Right kidney (tissue), 9 donors: ENCODE measurements at places on chromosomes 3 and 15.

- no peak for DNase-seq
These were observed 52.9 kb upstream of the RNU6-1 start for GRCh38 chr15:67892559-67893377.

DNA sequence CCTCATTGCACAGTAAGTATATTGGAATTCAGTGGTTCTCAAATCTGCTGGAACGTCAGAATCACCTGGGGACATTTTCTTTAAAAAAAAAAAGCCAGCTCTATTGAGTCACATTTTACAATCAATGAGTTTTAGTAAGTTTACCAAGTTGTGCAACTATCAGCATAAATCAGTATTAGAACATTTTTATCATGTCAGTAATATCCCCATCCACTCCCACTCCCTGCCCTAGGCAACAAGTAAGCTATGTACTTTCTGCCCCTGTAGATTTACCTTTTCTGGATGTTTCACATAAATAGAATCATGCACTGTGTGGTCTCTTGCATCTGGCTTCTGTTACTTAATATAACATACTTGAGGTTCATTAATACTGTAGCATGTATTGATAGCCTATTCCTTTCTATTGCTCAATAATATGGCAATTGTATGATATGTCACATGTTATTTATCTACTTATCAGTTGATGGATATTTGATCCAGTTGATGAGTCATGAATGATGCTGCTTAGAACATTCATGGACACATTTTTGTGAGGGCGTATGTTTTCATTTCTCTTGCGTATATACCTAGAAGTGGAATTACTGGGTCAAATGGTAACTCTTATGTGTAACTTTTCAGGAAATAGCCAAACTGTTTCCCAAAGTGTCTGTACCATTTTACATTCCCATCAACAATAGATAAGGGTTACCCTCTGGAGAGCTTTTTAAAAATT is 180.5 kb downstream of the THSD4 start:
- DNase-seq, result no peak

DNA sequence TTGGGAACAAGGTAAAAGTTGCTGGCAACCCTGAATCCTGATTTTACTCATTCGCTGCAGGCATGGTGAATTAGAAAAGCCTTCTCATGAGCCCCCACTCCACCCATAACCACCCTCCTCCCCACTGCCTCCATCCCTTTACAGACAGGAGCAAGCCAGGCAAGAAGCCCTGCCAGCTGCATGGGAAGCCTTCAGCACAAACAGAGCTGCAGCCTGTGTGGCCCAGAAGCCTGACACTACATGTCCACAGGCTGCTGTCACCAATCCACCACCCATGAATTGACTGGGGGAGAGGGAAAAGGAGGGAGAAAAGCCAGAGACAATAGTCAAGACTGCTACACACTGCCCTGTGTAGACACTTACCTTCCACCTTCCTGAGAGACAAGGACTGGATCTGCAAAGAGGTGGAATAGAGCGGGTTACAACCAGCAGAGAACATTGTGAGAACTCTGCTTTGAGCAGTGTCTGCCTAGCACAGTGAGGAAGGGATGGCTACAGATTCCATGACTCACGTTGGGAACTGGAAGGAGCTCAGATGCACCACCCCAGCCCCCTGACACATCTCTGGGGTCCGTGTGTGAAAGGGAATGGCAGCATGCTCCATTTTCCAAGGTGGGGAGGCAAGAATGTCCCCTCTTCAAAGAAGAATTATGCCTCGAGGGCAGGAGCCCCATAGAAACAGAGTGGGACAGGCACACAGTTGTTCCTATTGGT is 33.9 kb downstream of the DZIP1L start:
- DNase-seq, result no peak

DNA sequence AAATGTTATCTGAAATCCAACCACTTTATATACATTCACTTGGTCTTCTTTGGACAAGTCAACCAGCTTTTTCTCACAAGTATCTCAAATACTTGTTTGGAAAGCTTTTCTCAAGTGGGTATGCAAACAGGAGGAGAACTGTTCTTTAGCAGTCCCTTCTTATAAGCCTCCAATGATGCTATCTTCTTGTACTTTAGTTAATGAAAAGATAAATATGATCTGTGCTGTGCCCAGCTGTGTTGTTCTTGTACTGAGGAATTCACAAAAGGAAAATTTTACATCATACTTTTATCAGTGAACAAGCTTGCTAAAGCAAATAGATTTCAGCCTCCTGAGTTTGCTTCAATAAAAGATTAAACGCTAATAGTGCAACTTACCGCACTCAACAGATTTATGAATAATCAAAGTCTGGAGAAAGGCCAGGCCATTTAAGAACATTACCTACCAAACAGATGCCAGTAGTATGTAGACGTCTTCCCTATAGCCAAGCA is 395.2 kb downstream of the MECOM start:
- DNase-seq, result no peak

DNA sequence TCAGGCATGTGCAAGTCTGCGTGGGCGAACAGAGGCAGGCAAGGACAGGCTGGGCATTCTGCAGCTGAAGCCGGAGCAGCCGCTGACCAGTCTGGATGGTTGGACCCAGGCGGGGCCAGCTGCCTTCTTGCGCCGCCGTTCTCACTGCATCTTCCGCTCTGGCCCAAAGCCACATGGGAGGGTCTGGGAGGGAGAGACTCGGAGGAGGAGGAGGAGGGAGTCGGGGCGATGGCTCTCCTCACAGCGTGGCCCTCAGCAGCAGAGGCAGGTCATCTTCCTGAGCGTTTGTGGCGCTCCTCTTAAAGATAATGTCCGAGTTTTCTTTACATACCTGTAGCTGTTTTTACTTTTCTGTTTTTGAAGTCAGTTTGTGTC is 5.9 kb downstream of the CLK3 start:
- DNase-seq, result no peak
